Uterus (tissue), 4 donors: ENCODE measurements at places on chromosomes 13 and 19. TPM values are rescaled to one million over a fixed set of nuclear protein-coding genes. Genes with fewer than 3 reads are reported as not detected.
A peak's percentile ranks its signal among the peaks of the same experiment; 100 is the strongest.

DNA sequence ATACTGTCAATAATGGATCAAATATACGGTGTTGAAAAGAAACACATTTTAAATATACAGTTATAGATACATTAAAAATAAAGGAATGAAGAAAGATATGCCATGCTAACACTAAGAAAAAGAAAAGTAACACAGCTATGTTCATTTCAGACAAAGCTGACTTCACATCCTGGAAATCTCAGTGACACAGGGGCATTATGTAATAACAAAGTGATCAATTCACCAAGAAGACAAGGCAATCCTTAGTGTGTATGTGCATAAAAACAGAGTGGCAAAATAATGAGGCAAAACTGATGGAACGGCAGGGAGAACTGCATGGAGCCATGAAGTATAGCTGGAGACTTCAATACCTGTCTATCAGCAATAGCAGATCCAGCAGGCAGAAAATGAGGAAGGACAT lies 13.1 kb downstream of the ZNF14 start:
- H3K27me3 ChIP-seq = no peaks in the 10 kb centered on the region
- no peak for DNase-seq
- H3K4me1 ChIP-seq = no peaks in the 10 kb centered on the region
- H3K4me3 ChIP-seq = no peak overlapping the region

DNA sequence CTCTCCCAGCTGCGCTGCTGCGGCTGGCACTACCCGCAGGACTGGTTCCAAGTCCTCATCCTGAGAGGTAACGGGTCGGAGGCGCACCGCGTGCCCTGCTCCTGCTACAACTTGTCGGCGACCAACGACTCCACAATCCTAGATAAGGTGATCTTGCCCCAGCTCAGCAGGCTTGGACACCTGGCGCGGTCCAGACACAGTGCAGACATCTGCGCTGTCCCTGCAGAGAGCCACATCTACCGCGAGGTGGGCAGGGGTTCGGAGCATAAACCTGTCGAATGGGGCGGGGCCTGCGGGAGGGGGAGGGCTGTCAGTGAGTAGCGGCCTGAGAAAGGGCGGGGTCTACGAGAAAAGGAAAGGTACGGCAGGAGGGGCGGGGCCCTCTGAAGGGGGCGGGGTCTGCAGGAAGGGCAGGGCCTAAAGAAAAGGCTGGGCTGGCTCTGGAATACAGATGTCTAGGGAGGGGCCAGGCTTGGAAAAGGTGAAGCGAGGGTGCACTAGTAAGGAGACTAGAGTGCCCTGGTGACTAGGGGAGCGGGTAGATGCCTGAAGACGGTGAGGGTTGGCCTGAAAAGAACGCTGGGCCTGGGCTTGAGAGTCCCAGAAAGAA lies 3.6 kb downstream of the CD37 start:
- H3K27ac ChIP-seq = peak overlapping the region; percentile 85
- DNase-seq = peak; percentile 85
- H3K27me3 ChIP-seq = no peaks in the 10 kb centered on the region
- peak overlapping the region; percentile 53 for H3K4me3 ChIP-seq
- no peaks in the 10 kb centered on the region for H3K4me1 ChIP-seq
- H3K36me3 ChIP-seq = no peaks in the 10 kb centered on the region

DNA sequence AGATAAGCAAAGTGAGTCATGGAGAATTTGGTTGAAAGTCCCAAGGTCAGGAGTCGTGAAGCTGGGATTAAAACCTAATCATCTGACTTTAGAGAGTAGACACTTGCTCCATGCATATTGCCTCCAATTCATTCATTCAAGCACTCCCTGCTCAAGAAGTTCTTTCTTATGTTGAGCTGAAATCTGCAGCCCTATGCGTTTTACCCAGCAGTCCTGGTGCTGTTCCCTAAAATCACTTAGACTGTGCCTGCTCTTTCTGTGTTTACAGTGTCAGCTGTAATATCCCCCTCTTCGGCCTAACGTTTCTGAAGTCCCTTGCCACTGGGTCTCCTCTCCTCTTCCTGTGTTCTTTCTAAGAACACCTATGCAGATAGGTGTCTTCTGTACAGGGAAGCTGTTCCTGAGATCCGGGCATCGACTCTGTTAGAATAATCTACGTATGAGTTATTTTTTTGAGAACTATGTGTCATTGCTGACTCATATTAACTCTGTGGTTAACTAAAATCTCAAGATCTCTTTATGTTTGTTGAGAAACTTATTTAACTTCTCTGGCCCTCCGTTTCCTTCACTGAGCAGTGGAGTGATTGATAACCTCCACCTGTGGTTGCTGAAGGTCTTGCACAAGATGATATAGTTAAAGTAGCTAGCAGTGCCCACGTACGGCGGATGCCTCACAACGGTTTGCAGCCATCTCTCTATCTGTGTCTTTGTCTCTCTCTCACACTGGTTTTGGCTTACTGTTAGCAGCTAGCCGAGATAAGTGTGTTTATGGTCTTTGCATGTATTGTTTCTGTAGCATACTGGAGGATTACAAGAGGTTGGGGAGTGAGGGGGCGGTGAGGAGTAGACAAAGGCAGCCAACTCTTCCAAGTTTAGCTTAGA lies 4.7 kb downstream of the ALOX5AP start:
- H3K27me3 ChIP-seq = no peaks in the 10 kb centered on the region
- no peak for DNase-seq
- no peaks in the 10 kb centered on the region for H3K36me3 ChIP-seq
- no peaks in the 10 kb centered on the region for H3K4me1 ChIP-seq
- H3K27ac ChIP-seq = peak overlapping the region; percentile 75
- H3K4me3 ChIP-seq = no peak overlapping the region

DNA sequence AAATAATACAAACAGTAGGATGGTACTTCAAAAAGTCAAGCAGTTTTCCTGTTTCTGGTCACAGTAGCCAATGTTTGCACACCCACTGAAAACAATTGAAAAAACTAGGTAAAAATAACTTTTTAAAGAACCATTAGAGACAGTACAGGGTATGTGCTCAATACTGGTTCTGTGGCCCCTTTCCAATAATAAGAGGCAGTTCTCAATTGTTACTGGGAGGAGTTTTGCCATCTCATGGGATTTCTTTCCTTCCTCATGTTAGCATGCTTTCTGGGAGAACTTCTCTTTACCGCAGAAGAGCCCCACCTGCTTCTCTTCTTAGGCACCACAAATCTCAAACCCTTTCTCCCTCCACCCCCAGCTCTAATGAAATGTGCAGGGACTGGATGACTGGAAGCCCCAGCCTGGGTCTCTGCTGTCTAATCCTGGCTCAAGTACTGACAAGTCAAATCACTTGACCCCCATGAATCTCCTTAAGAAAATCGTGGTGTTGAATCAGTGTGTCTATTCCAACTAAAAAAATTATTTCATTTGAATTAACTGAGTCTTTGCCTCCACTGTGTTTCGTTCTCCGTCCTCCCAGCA lies 14.6 kb downstream of the METTL21C start:
- no peaks in the 10 kb centered on the region for H3K4me1 ChIP-seq
- H3K4me3 ChIP-seq = no peak overlapping the region
- no peak for DNase-seq
- H3K27ac ChIP-seq = no peak overlapping the region
- no peaks in the 10 kb centered on the region for H3K27me3 ChIP-seq
- H3K36me3 ChIP-seq = no peaks in the 10 kb centered on the region

GRCh38 chr13:35566340-35566739 lies 89.9 kb upstream of the MAB21L1 start:
- H3K27me3 ChIP-seq = no peaks in the 10 kb centered on the region
- no peak overlapping the region for H3K4me3 ChIP-seq
- no peak overlapping the region for H3K27ac ChIP-seq
- no peaks in the 10 kb centered on the region for H3K36me3 ChIP-seq
- no peak for DNase-seq

DNA sequence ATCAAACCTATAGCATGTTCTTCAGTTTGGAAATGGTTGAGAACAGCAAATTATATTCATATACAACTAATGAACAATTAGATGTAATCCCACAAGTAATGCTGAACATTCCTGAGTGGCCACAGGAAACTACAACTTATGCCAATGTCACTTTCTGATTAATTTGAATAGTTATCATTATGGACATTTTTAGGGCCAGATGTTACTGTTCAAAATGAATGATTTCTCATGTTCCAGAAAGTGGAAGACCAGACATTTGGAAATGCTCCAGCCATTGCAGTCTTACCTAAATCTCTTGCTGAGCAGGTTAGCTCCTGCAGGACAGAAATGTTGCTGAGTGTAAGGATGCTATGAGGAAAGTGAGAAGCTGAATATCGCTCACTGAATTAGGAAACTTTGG lies 819.8 kb downstream of the PCDH9 start:
- no peak for DNase-seq
- no peaks in the 10 kb centered on the region for H3K4me1 ChIP-seq
- H3K27me3 ChIP-seq = no peaks in the 10 kb centered on the region
- no peak overlapping the region for H3K27ac ChIP-seq
- no peaks in the 10 kb centered on the region for H3K36me3 ChIP-seq

- H3K4me3 ChIP-seq = no peak overlapping the region
- no peaks in the 10 kb centered on the region for H3K4me1 ChIP-seq
- no peaks in the 10 kb centered on the region for H3K36me3 ChIP-seq
Measured at GRCh38 chr13:35744144-35744543, 267.7 kb upstream of the MAB21L1 start.

- no peaks in the 10 kb centered on the region for H3K27me3 ChIP-seq
Measured at GRCh38 chr19:45351401-45351952, 10.9 kb downstream of the KLC3 start.

DNA sequence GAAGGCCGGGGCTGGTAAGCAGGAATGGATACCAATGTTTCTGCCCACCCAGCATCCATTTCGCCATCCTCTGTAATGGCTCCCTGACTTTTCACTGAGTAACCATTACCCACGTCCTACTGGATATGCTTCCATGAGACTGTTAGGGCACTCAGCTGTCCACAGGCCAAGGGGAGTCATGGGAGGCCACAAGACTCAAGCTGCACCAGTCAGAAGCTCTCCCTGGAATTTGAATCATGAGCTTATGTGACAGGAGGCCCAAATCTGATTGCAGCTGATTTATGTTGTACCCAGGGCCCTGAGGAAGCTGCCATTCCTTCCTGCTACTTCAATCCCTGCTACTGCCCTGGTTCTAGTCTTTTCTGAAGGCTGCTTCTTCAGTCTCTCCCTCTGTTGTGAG lies 28.3 kb downstream of the DEDD2 start:
- H3K36me3 ChIP-seq = no peaks in the 10 kb centered on the region
- H3K4me1 ChIP-seq = no peaks in the 10 kb centered on the region
- DNase-seq = no peak

DNA sequence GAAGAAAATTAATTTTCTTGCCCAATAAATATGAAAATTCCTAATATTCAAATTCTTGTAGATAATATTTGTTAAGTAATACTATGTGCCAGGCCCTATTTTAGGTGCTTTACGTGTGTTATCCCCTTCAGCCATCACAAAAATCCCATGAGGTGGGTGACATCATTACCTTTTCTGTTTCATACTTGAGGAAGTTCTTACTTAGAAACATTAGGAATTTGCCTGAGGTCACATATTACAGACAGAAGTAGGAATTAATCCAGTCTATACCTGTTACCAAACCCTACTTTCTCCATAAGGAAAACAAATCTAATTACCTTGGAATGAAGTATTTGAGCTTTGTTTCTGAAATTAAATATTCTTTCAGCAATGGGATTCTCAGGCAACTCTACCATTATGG lies 336.1 kb downstream of the GPC6 start:
- H3K27ac ChIP-seq = no peak overlapping the region
- DNase-seq = no peak
- H3K4me3 ChIP-seq = no peak overlapping the region
- H3K27me3 ChIP-seq = no peaks in the 10 kb centered on the region

DNA sequence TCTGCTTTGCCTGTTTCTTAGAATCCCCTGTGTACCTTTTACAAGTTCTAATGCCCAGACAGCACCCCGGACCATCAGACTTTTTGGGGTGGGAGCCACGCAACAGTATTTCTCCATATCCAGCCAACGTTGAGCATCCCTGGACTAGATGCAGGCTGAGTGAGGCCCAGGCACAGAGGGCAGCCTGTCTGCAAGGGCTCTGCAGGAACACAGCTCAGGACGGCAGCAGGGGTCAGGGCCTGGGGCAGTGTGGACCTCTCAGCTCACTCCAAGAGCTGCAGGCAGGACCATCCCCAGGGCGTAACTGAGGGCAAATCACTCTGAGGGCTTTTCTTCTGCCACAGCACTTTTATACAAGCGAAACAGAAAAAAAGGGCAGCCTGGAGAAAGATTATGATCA lies 95.8 kb downstream of the DNAJC15 start:
- no peaks in the 10 kb centered on the region for H3K27me3 ChIP-seq
- H3K27ac ChIP-seq = no peak overlapping the region
- no peak overlapping the region for H3K4me3 ChIP-seq
- H3K36me3 ChIP-seq = no peaks in the 10 kb centered on the region

DNA sequence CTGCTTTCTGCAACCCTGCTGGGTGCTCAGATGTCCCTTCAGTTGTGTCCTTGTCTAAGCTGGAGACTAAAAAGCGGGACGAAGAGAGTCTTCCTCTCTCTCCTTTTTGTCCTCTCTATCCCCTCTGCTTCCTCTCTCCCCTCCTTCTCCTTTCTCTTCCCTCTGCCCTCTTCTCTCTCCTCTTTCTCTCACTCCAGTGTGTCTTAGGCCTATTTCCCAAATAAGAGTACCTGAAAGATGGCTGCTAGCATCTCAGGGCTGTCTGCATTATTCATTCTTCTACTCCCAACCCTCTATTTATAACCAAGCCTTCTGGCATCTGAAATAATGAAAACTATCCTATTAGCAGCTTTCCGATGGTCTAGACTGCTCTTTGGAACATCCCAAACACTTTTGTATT lies 729.8 kb downstream of the UQCRFS1 start:
- no peak overlapping the region for H3K27ac ChIP-seq
- no peaks in the 10 kb centered on the region for H3K36me3 ChIP-seq
- no peak overlapping the region for H3K4me3 ChIP-seq

GRCh38 chr19:39474139-39474620 lies 6.5 kb upstream of the TIMM50 start:
- no peaks in the 10 kb centered on the region for H3K27me3 ChIP-seq
- H3K4me1 ChIP-seq = no peaks in the 10 kb centered on the region
- H3K27ac ChIP-seq = no peak overlapping the region
- DNase-seq = peak; percentile 49
- no peaks in the 10 kb centered on the region for H3K36me3 ChIP-seq
- H3K4me3 ChIP-seq = no peak overlapping the region

DNA sequence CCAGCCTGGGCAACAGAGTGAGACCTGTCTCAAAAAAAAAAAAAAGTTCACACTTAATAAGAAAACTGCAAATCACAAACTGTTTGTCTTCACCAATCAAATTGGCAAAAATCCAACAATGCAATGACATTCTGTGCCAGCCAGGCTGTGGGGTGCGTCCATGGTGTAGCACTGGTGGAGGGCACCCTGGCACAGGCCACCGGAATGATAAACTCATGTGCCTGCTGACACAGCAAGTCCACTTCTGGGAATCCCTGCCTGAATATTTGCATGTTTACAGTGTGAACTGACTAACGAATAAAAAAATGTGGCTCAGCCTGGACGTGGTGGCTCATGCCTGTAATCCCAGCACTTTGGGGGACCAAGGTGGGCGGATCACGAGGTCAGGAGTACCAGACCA lies 1.6 kb upstream of the LRRC25 start:
- DNase-seq = no peak
- no peak overlapping the region for H3K27ac ChIP-seq
- no peaks in the 10 kb centered on the region for H3K4me1 ChIP-seq

Gene LPAR2
- total RNA-seq = 0.59 TPM

Gene POLR1D
- total RNA-seq = 53.5 TPM

Gene PABPC3
- total RNA-seq = 0.14 TPM

Gene ZNF888
- total RNA-seq = 6.1 TPM

Gene ZIC5
- total RNA-seq = not detected

Gene SIGLEC12
- not detected for total RNA-seq

Gene ARHGAP45
- 9.3 TPM for total RNA-seq

Gene SHC2
- 13.5 TPM for total RNA-seq

Gene SLC25A23
- 13.8 TPM for total RNA-seq

Gene CD177
- 0.24 TPM for total RNA-seq

Gene ONECUT3
- total RNA-seq = not detected

Gene CRB3
- total RNA-seq = not detected

Gene C1QTNF9B
- 2.6 TPM for total RNA-seq
